Fibroblast of the conjunctiva (primary cell): ENCODE measurements at places on chromosomes 3 and 15.

DNA sequence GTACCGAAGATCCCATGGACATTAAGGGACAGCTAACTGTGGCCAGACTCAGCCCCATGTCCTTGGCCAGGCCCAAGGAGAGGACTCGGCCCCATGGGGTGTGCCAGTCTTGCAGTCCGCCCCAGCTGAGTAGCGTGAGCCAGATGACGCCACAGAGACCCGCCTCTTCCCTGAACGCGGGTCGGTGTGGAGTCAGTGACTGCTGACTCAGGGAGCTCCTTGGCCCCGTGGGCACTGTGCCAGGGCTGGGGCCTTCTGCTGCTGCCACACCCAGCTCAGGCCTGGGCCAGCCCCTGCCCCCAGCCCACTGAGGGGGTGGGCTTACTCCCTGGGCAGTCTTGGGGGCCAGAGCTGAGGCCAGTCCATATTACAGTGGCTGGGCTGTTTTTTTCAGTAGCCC lies 52.8 kb downstream of the PLXNA1 start:
- DNase-seq, result peak; percentile 96

- DNase-seq, result no peak
Observed at GRCh38 chr3:6025032-6025431, 835.9 kb upstream of the GRM7 start.

DNA sequence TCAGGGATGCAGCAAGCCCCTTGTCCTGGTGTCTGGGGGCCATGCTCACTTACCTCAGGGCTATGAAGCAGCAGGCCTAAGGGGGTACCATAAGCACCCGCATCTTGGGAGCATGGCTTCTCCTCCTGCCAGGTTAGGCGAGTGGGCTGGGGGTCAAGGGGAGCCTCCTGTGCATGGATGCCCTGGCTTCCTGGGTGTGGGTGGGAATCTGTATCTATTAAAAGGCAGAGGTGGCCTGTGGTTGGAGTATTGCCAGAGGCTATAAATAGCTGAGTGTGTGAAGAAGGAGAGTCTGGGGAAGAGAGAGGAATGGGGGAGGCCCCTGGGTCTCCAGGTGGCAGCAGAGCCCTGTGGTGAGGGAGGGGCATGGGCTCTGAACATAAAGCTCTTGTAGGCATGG lies 19.5 kb downstream of the ACVR2B start:
- no peak for DNase-seq

DNA sequence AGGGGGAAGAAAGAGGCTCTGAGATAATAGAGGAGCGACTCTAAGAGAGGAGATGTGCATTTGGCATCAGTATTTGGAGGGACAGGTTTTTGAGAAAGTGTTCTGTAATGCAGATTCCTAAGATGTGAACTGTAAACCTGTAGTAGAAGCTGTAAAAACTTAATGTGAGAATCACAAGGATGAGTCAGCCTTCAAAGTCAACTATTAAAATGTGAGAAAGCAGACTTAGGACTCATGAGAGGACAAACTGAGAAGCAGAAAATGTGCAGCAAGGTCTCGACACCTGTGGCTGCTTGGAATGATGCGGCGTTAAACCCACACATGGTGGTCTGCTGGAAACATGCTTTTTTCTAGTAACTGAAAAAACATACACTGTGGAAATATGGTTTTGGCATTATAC lies 36.0 kb downstream of the USP13 start:
- no peak for DNase-seq

- DNase-seq, result peak; percentile 70
Observed at GRCh38 chr3:49351521-49352011, 6.6 kb downstream of the GPX1 start.

DNA sequence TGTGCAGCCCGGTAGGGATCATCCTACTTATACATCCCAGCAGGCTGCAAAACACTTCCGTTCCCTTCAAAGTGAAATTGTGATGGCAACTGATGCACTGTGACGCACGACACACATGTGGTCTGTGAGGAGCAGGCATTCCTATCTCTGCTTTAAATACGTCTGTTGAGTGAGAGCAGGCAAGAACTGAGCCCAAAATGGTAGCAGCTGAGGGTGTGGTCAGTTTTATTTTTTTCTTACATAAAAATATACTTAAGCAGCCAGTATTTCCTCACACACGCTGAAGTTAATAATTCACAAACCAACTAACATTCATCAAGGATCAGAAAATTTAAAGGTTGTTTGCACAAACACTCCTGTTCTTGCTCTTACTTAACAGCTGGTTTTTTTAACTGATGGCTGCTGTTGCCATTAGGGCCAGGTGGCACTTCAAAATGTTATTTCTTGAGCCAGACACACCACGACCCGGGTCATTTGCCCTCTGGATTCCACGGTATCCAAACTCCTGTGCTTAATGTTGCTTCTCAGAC lies 23.9 kb downstream of the LRIG1 start:
- DNase-seq, result no peak

DNA sequence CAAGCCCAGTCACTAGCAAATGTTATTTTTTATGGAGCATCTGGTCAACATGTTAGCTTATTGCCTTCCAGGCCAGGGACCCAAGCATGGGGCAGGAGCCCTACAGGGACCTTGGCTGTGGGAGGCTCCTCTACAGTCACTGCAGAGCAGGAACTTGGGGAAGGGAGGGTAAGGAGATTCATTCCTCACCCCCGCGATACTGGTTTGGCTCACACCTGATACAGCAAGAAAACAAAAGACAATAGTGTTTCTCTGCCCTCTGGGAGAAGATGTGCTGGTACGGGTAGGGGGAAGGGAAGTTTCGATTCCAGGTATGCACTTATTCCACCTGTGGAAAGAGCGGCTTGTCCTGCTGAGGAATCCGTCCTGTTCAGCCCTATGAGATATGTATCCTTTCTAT lies 77.6 kb downstream of the SLC12A8 start:
- no peak for DNase-seq

DNA sequence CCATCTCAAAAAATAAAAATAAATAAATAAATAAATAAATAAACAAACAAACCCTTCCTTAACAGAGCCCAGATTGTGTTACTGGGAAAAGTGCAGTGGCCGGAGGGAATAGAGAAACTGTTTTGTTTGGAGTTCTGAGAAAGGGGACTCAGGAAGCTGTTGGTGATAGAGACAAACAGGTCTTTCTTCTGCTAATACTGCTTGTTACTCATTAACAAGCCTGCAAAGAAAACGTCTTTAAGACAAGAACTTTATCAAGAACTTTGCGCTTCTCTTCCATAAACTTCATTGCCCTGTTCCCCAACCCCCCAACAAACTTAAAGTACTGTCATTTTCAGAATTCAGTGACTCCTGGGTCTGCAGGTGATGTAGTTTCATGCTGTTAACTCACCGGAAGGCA lies 68.8 kb upstream of the GSK3B start:
- DNase-seq, result no peak

DNA sequence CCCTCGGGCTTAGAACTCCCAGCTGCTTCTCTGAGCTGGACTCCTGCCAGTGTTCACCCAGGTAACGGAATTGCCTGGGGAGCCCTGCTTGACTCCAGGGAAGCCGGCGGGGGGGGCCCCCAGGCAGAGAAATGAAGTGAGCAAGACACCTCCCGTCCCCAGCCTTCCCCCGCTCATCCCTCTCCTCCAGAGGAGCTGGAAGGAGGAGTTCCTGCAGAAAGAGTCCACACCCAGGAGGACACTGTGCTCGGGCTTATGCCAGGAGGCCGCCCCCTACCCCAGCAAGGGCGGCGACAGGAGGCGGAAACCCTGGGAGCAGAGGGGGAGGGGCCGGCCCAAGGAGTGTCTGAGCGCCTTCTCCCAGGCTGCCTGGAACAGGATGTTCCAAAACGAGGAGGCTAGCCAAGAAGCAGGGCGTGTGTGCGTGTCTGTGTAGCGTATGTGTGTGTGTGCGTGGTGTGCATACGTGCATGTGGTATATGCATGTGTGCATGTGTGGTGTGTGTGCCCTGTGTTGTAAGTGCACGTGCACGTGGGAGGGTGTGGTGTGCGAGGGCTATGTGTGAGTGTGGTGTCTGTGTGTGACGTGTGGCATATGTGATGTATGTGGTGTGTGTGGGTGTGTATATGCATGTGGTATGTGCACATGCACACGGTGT lies 511.3 kb downstream of the SHQ1 start:
- peak; percentile 88 for DNase-seq

GRCh38 chr3:156637480-156638022 lies 36.8 kb upstream of the TIPARP start:
- DNase-seq, result no peak

GRCh38 chr3:62818347-62818746 lies 56.9 kb downstream of the CADPS start:
- DNase-seq, result no peak

DNA sequence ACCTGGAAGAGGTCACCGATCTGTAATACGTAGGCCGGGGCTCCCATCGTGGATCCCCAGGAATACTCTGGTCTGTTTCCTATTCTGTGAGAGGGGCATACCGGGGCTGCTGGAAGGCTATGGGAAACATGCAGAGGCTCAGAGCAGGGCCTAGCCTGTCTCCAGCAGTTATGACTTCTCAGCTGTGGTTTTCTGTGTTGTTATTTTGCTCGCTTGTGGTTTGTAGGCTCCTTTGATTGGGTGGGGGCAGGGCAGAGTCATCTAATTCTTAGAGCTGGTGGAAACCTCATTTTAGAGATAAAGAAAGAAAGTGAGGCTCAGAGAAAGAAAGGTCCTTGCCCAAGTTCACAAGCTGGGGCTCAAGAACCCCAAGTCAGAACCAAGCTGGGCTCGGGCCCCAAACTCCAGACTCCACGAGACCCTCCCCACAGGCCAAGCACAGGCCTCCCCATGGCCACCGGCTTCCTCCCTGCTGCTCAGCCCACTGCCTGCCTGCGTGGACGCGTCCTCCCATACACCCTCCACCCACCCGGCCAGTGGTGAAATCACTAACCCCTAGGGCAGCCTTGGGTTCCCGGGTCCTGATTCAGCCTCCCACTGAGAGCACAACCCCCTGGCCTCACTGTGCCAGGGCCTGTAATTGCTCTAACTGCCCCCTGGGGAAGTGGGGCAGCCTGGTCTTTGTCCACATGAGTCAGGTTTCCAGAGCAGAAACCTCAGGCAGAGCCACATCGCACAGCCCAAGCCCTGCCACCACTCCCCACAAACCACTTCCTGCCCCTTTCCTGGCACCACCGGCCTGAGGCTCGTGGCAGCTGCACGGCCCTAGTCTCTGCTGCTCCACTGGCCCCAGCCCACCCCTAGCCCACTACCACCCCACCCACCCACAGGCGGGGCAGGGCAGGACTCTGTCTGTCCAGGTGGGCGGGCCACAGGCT lies 270.8 kb downstream of the UACA start:
- peak; percentile 24 for DNase-seq

GRCh38 chr3:186506857-186507256 lies 37.3 kb downstream of the CRYGS start:
- DNase-seq, result no peak

- DNase-seq, result peak; percentile 9
Observed at GRCh38 chr3:114650808-114651207, 357.0 kb downstream of the TIGIT start.

- DNase-seq, result no peak
Observed at GRCh38 chr15:95763426-95763825, 567.1 kb upstream of the NR2F2 start.

DNA sequence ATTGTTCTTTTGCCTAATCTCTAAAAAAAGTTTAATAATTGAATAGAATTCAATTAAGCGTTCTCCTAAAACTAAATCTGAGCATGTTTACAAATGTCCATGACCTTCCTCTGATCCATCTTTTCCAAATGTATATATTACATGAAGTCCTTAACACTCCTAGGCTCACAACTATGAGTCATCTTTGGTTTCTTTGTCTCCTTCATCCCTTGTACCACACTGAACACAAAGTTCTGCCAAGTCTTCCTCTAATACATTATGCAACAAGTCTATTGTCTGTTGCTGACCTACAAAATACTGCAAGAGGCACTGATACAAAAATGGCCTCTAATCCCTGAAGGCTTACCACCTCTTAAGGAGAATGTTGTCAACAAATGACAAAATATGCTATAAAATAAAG lies 550.2 kb downstream of the PYDC2 start:
- DNase-seq, result no peak

GRCh38 chr15:57562196-57562769 lies 29.4 kb upstream of the MYZAP start:
- DNase-seq, result no peak

GRCh38 chr15:39188930-39189329 lies 391.9 kb upstream of the THBS1 start:
- DNase-seq, result peak; percentile 34

DNA sequence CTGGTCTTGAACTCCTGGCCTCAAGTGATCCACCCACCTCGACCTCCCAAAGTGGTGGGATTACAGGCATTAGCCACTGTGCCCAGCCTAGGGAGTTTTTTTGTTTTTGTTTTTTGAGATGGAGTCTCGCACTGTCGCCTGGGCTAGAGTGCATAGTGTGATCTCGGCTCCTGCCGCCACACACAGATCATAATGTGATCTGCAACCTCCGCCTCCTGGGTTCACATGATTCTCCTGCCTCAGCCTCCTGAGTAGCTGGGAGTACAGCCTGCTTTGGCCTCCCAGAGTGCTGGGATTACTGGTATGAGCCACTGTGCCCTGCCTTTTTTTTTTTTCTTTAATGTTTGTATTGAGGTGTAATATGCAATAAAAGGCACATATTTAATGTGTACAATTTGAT lies 78.2 kb downstream of the SMAD3 start:
- DNase-seq, result no peak

- DNase-seq, result no peak
Observed at GRCh38 chr15:39194106-39194830, 386.6 kb upstream of the THBS1 start.

GRCh38 chr15:73996939-73997338 lies 2.4 kb downstream of the PML start:
- no peak for DNase-seq

GRCh38 chr3:52685285-52685708 lies 416 bp downstream of the PBRM1 start:
- no peak for DNase-seq

- no peak for DNase-seq
Observed at GRCh38 chr3:184945886-184946625, 134.1 kb downstream of the VPS8 start.

DNA sequence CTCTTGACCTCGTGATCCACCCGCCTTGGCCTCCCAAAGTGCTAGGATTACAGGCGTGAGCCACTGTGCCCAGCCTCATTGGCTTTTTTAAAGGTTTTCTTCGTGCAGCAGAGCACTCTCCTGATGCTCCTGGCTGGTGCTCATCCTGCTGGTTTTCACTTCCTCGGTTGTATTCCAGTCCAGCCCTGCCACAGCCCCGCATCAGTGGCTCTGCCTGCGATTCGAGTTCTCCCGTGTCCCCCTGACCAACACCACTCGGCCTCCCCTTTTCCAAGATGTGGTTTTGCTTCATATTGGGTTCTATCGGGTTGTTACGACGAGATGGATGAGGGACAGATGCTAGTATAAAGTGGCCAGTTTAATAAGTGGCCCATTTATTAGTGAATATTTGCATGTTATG lies 27.8 kb downstream of the EFCC1 start:
- no peak for DNase-seq
